ENCODE measurements at places on chromosomes 2 and 18.

DNA sequence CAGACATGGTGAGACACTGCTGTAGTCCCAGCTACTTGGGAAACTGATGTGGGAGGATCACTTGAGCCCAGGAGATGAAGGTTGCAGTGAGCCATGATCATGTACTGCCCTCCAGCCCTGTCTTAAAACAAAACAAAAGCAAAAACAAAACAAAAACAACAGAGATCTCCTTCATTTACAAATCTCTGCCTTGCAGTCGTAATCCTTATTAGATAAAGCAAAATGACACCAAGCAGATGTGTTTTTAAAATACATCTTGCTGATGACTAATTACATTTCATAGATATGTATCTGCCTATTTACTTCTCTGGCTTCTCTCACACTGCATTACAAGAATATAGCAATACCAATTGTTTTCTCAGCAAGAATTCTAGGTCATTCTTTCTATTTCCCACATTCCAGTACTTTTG lies 22.8 kb downstream of the NFE2L2 start:
- DNase-seq: no peak

- no peak for DNase-seq
Measured at GRCh38 chr2:28351621-28352020, 41.0 kb upstream of the FOSL2 start.

DNA sequence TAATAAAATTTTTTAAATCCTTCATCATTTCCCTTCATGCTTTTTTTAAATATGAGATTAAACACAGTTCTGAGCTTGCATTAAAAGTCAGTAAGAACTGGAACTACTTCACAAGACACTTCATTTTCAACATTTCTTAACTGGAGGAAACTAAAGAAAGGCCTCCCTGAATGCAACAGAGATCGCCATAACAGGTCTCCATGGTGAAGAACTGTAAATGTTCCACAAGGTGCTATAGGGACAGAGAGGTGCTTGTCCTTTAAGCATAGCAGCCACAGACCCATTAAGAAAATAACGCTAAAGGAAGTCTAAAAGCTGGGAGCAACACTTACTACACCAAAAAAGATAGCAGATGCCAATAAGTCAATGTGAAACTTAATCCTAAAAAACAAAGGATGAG lies 8.5 kb downstream of the STAM2 start:
- no peak for DNase-seq

DNA sequence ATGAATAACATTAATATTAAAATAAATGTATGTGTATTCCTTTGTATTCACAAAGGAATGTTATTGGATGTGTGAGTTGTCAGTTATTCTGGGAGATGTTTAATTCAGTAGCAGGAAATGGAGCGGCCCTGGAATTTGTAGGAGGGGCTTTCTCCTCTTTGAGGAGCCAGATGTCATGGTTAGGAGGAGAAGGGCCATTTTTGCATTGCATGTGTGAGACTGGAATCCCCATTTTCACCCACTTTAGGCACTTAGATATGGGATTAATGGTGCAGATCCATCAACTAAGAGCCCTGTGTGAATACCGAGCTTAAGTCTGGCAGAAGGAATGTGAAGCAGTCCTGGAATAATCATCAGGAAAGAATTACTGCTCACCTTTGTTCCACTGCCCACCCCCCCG lies 439.2 kb downstream of the PARD3B start:
- no peak for DNase-seq

DNA sequence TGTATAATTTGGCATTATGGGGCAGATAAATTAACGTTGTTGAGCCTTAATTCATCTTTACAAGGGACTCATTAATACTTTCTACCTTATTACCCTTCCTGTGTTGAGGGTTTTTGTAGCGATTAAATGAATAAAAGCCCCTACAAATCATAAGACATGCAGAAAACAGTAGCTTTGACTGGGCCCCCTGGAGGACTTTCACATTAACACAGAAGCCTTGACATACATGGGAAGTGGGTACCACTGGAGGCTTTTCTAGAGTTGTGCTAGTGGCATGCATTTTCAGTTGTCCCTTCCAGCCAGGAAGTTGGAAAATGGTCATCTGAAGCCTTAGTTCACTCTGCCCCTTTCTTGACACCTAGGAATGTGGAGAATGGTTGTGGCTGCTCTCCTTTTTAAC lies 30.2 kb downstream of the MTA3 start:
- no peak for DNase-seq
